ENCODE measurements at places on chromosomes 13 and 19.

DNA sequence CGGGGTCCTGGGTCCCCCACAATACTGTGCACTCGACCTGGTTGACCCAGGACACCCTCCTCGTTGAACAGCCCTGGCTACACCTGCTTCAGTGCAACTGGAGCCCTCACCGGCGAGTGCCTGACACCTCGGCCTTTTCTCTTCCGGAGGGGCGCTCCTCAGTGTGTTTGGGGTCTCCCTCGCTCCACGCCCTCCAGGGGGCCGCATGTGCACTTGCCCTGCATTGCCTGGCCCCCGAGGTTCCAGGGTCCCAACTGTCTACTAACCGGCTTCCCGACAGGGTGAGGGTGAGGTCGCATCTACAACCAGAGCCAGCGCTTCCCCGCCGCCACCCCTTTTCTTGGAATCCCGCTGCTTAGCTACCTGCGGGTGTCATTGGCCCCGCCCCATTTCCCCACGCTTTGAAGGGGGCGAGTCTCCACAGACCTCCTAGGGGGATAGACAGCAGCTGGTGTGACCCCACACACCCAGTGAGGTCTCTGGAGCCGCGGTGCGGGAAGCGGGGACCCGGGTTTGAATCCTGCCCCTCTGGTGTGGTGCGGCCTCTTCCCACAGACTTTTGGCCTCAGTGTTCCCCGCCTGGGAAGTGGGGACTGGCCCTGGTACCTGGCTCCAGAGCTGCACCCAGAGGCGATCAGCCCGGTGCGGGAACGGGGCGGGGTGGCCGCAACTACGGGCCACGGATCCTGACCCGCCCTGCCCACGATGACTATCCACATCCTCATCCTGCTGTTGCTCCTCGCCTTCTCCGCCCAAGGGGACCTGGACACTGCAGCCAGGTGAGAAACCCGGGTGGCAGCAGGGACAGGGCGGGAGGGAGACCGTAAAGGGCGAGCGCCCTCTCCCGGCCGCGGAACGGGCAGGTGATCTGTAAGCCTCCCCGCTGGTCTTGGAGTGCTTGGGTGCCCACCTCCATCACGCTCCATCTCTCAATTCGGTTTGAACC lies at the start of gene ADM5:
Gene ADM5 (plus strand): TSS at position 462 of the 946 bp plus-strand sequence. CDS start 244 bp downstream, at position 706.
- DNase-seq, result no peak

DNA sequence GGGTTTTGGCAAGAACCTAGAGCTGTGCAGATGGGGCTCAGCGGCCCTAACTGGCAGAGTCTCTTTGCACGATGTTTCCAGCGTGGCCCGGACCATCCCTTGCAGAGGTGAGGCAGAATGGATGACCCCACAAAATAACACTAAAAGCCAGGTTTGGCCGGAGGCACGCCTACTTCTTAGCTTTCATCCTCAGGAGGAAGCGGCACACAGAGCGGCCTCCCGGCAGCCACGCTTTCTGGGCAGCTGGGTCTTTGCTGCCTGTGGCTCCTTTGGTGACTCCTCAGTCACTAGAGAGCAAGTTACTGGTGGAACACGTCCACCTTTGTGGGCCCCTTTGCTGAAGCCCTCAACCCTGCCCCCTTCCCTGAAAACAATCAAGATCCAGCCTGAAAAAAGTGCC lies 25.2 kb downstream of the TEX29 start:
- no peak for DNase-seq

- no peak for DNase-seq
Observed at GRCh38 chr13:29791997-29792780, 58.2 kb downstream of the UBL3 start.

DNA sequence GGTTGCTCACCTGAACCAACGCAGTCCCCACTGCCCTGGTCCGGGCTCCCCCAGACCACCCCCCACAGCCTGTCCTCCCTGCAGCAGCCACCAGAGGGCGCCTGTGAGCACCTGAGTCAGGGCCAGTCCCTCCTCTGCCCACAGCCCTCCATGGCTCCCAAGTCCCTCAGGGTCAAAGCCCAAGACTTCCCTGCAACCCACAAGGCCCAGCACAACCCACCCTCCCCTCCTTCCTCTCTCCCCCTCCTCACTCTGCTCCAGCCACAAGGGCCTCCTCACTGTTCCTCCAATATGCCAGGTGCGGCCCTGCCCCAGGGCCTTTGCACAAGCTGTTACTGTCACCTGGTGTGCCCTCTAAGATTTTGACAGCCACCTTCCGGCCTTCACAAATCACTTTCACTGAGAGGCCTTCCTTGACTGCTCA lies 10.9 kb downstream of the GNA15 start:
- DNase-seq, result no peak

- DNase-seq, result no peak
Observed at GRCh38 chr13:104592127-104592526, 1525.9 kb upstream of the SLC10A2 start.

- DNase-seq, result no peak
Observed at GRCh38 chr13:41505209-41505835, 48.0 kb downstream of the RGCC start.

GRCh38 chr19:45175515-45176345 lies 2.3 kb downstream of the TRAPPC6A start:
- DNase-seq, result no peak

- DNase-seq, result no peak
Observed at GRCh38 chr13:67740871-67741535, 510.9 kb upstream of the PCDH9 start.

DNA sequence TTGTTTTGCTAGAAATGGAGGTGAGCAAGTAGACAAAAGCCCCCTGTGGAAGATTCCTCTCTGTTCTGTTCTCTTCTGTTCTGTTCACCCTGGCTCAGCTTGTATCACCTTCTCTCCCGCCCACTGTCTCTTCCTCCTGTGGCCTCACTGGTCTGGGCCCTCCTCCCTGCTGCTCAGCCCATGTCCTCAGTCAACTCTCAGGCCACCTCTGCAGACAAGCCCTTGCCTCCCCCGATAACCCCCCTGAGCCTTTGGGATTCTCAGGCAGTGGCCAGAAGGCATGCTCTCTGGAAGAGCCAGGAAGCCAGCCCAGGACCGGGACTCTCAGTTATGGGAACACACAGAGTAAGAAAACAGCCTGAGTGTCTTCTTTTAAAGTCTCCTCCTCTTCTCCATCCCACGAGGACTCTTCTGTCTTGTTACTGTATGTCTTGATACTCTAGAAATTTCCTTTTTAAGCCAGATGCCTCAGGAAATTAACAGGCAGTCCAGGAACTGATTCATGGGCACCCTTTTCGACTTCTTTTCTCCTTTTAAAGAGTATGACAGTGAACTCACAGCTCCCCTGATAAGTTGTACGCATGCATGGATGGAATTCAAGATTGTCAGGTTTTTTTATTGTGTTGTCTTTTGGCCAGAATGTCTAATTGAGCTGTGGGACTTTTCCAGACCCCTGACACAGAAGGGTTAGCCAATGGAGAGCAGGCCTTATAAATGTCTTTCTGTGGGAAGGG lies 33.7 kb downstream of the SHISA2 start:
- no peak for DNase-seq

- no peak for DNase-seq
Observed at GRCh38 chr19:38145623-38146022, 78.4 kb downstream of the DPF1 start.

- no peak for DNase-seq
Observed at GRCh38 chr13:20546556-20546955, 20.4 kb upstream of the IFT88 start.

GRCh38 chr13:48302871-48303358 lies 636 bp upstream of the RB1 start:
- DNase-seq, result no peak

DNA sequence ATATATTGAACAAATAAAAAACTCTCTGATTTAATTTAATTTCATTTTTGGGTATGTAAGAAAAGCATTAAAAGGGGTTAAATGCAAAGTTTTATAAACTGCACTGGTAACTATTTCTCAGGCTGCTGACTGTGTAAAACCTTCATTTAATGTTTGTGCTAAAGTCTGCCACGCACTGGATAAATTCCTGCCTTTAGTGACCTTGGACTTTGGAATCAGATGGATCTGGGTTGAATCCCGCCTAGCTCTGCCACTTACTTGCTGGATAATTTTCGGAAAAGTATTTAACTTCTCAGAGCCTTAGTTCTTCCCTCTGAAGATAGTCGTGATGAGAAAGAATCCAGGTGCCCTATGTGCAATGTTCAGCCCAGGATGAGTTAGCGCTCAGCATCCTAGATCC lies 58.6 kb downstream of the RASL11A start:
- DNase-seq, result no peak

- DNase-seq, result no peak
Observed at GRCh38 chr19:29842471-29843179, 30.8 kb downstream of the CCNE1 start.

DNA sequence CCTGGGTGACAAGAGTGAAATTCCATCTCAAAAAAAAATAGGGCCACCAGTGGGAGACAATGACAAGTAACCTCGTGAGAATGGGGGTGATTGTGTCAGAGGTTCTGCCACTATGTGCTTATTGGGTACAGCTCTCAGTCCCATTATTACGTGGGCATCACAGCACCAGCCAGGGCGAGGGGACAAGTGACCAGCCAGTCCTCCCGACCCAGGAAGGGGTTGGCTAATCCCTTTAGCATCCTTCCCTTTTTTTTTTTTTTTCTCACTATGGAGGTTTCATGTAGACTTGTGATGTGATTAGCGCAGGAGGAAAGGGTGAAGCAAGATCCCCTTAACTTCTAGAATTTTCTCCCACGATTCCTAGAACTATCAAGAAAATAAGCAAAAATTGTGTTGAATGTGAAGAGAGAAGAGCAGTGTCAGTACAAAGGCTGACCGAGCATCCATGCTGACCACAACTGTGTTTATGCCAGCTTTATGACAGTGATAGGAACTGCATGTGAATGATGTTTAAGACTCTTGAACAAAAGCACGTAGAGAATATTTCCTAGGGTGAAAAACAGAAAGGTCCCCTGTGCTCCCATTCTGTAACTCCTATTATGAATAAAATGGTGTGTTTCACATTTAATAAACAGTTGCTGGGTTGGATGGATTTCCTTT lies 50.0 kb downstream of the ALOX5AP start:
- no peak for DNase-seq

- no peak for DNase-seq
Observed at GRCh38 chr13:24107955-24108614, 52.4 kb upstream of the SPATA13 start.

GRCh38 chr13:34847766-34848165 lies 94.3 kb upstream of the NBEA start:
- DNase-seq, result no peak

GRCh38 chr13:77892491-77892890 lies 26.1 kb downstream of the EDNRB start:
- no peak for DNase-seq

- DNase-seq, result no peak
Observed at GRCh38 chr19:45975306-45976070, 1.8 kb upstream of the NOVA2 start.

DNA sequence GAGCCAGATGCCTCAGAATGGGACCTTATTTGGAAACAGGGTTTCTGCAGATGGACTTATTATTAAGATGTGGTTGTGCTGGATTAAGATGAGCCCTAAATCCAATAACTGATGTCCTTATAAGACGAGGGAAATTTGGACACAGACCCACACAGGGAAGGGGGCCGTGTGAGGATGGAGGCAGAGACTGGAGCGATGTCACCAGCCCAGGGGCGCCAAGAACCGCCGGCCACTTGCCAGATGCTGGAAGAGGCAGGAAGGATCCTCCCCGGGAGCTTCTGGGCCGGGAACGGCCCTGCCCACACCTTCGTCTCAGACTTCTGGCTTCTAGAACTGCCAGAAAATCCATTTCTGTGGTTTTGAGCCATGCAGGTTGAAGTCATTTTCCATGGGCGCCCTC lies 26.6 kb downstream of the GNG7 start:
- DNase-seq, result no peak

DNA sequence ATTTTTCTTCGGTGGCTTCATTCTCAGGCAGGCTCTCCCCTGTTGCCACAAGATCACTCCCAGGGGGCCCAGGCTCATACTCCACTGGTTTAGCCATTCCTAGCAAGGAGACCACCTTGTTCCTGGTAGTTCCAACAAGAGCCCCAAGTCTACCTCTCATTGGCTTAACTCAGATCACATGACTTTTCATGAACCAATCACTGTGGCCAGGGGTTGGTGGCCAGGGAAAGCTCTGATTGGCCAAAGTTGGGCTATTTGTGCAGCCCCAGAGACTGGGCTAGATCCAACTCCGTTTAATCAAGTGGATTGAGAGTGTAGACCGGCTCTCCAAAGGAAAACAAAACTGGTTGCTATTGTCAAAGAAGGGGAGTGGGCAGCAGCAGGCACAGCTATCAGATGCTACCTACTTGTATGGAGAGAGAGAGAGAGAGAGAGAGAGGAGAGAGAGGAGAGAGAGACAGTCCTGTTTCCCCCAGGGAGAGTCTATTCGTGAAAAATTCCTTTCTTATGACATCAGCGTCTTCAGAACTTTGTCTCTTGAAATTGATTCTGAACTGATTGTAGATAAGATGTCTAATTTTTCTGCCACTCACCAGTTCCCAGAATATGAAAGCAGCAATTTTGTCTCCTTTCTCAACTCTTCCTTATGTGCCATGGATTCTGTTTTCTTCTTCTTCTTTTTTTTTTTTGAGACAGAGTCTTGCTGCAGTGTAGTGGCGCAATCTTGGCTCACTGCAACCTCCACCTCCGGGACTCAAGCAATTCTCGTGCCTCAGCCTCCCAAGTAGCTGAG lies 5.9 kb downstream of the CEACAM19 start:
- DNase-seq, result no peak

DNA sequence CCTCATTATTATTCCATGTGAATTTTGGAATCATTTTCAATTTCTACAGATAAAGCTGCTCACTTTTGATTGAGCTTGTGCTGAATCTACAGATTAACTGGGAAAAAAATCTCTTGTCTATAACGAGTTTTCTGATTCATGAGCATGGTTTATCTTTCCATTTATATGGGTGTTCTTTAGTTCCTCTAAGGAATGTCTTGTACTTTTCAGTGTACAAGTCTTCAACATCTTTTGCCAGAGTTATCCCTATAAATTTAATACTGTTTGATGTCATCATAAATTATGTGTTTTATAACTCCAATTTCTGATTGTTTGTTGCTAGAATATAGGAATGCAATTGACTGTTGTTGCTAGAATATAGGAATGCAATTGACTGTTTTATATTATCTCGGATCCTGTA lies 533.8 kb downstream of the OLFM4 start:
- no peak for DNase-seq

DNA sequence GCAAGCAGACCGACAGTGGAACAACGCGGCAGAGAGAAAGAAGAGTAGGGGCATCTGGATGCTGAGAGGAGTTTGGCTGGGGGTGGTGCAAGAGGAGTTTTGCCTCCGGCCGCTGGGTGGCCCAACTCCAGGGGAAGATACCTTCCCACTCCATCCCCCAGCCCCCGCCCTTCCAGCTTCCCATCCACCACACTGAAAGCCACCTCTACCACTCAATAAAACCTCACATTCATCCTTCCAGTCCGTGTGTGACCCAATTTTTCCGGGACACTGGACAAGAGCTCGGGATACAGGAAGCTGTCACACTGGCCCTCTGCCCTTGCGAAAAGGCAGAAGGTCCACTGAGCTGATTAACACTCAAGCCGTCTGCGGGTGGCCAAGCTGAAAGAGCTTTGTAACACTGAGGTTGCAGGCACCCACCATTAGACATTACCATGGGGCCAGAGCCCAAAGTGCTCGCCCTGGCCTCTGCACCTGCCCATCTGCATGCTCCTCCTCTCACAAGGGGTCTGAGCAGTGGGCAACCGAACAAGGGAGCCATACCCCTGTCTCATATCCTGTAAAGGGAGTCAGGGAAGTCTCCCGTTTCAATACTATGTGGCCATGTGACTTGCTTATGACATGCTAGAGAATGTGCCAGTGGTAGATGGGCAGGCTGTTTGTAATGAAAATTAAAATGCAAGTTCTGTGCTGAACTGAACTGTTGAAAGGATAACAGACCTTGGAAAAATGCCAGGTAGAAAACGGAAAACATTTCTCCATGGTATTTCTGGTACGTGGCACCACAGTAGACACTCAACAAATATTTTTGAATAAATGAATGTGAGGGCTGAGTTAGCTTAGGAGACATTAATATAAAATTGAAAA lies 205.1 kb upstream of the STARD13 start:
- no peak for DNase-seq

Measured in CMK (cell line).